ENCODE measurements at places on chromosomes 13 and 19.

DNA sequence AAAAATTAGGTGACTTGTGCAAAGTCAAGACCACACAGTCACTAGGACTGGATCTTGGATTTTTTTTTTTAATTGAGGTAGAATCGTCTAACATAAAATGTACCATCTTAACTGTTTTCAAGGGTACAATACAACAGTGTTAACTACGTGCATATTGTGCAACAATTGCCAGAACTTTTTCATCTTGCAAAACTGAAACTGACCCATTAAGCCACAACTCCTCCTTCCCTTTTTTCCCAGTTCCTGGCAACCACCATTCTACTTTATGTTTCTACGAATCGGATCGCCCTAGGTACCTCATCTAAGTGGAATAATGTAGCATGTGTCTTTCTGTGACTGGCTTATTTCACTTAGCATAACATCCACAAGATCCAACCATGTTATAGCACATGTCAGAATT is 37.5 kb upstream of the POMP start:
- DNase-seq: no peak

DNA sequence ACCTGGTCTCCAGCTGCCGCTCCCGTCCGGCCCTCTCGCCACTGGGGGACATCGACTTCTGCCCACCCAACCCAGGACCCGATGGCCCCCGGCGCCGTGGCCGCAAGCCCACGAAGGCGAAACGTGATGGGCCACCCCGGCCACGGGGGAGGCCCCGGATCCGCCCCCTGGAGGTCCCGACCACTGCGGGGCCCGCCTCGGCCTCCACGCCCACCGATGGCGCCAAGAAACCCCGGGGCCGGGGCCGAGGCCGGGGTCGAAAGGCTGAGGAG is 6.7 kb downstream of the PRR12 start:
- DNase-seq: no peak

DNA sequence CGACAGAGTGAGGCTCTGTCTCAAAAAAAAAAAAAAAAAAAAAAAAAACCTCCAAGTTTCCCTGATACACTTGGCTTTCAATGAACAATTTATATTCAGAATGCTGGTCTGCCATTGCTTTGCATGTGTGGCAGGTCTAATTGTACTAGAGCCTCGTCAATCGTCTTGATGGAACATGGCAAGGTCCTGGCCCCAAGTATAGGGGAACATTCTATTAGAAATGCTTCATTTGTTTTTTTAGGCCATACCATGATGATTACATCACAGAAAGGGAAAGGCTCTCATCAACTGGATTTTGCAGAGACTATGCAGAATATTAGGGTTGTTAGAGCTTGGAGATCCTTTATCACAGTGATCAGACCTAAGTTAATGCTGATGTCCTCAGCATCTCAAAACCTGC is 28.0 kb downstream of the SPRY2 start:
- DNase-seq: no peak

DNA sequence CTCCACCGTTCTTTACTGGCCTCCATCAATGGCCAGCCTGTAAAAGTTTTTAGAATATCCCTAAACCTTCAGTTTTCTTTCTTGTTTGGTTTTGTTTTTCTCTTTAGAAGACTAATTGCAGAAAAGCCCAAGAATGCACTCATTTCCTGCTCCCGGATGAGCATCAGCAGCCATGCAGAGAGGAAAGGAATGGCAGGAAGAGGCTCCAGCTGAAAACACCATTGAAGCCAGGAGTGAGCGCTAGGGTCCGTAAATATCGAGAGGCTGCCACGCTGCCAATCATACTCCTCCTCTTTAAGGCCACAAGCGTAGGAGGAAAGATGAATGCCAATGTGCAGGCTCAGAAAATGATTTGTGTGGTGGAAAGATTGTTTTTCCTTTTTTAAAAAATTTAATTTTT is 57.4 kb upstream of the UBE2L5 start:
- DNase-seq: no peak

DNA sequence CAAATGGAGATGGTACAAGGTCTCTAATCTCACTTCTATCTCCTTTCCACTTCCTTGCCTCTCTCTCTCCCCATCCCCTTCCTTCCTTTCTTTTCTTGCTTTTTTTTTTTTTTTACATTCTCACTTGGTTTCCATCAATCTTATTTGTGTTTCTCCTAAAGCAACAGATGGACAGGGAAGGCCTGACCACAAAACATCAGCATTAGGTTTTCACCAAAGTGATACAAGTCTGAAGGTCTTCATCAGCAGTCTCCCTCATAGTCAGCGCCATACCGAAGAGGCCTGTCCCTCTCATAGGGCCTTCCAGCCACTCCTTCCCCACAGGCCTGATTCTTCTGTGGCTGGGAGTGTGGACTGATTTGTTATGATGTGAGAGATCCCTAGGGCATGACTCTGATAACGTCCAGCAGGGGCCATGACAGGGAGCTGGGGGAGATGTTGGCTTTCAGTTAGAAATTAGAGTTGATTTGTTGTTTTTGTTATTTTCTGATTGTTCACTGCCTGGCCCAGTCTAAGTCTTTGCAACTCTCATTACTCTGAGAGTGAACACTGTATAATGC is 158.7 kb downstream of the SLC7A1 start:
- no peak for DNase-seq

GRCh38 chr13:30845297-30846214 is 60.5 kb upstream of the MEDAG start:
- no peak for DNase-seq

DNA sequence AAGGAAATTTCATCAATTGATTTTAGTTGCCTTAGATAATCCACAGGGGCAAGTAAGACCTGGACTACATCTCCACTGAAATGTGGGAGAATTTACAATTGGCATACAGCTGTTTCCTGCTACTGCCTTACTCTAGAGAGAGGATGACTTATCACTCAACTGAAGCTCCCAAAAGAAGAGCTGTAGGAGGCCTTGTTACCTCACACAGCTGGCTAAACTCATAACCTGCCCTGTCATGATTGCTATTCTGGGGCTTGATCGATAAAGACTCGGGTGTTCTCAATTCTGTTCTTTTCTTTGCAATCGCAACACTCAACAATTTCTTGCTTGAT is 1396.4 kb downstream of the EFNB2 start:
- no peak for DNase-seq

GRCh38 chr13:47184321-47184720 is 287.5 kb upstream of the HTR2A start:
- no peak for DNase-seq

GRCh38 chr13:51318015-51318414 is 21.5 kb upstream of the SERPINE3 start:
- no peak for DNase-seq

GRCh38 chr19:46616631-46617322 is 8.1 kb downstream of the PTGIR start:
- no peak for DNase-seq

DNA sequence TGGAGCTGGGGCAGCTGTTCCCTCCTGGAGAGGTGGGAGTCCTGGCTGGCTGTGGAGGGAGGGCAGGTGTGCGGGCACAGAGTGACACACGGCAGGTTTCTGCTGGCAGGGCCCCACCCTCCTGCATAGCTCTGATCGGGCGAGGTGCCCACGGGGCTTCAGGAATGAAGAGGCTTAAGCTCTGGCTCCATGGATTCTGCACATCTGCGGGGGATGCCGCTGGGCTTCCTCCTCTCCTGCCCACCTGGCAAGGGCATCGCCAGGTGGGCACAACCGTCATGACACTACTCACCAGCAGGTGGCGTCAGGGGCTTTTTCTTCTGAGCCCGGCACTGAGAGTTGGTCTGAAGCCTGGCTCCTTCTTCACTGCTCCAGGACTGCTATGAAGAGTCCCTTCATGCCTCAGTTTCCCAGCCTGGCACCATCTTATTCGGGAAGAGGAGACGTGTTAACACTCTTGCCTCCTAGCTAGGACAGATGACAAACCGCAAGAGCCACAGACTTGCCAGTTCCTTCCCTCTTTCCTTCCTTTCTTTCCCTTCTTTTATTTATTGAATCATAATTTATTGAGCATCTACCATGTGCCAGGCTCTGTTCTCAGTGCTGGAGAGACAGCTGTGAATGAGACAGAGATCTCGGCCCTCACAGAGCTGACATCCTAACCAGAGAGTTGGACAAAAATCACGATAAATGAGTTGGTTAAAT is 15.2 kb upstream of the PAK4 start:
- peak; percentile 66 for DNase-seq

- DNase-seq: no peak
These were observed 1.2 kb downstream of the INAFM1 start for GRCh38 chr19:47275791-47276461.

DNA sequence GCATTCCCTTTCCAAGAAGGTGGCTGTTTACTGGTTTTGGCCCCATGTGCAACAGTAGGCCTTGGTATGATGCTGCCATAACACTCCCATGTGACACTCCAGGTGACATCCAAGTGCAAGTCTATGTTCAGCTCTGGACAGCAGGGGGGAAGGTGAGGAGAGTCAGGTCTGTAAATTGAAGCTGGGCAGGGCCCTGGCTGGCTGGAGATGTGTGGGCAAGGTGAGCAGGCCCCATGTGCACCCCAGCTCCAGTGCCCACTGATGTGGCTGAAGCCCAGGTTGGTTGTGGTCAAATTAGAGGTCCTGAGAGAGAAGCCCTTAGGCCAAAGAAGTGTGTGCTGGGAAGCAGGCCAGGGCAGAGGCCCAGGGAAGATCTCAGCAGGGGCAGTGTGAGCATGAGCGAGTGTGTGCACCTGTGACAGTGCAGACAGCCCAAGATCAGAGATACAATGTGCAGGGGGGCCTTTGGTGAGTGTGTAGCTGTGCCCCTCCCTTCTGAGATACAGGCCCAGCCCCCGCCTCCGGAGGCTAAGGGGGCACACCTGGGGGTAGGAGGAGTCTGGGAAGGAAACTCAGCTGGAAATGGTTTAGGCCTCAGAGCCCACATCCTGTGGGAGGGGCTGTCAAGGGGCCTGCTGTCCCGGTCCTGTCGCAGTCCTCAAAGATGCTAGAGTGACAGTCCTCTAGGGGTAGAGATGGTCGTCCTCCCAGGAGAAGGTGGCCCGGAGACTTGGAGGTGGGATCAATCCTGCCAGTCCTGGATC is 18.6 kb downstream of the DEDD2 start:
- DNase-seq: no peak

GRCh38 chr13:111177081-111177711 is 62.1 kb downstream of the ARHGEF7 start:
- DNase-seq: no peak

DNA sequence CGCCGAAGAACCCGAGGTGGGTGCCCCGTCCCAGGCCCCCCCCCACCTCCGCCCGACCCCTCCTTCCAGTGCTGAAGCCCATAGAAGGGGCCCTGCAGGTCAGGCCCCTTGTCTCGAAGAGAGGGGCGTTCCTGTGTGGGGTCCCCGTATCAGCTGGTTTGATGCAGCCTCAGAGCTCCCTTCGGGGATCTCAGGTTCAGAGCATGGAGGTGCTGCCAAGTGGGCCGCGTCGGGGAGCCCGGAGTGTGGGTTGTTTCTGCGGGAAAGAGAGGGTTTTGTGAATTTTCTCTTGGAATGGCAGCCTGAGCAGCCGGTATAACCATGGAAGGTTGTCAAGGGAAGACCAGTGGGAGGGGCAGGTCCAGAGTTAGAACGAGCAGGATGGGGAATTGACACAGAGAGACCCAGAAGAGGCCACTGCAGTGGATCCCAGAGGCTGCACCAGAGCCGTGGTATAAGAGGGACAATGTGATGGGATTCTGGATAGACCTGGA is 384 bp downstream of the TRAPPC2B start:
- DNase-seq: no peak

- no peak for DNase-seq
These were observed 18.4 kb upstream of the CBY2 start for GRCh38 chr13:45683701-45684100.

DNA sequence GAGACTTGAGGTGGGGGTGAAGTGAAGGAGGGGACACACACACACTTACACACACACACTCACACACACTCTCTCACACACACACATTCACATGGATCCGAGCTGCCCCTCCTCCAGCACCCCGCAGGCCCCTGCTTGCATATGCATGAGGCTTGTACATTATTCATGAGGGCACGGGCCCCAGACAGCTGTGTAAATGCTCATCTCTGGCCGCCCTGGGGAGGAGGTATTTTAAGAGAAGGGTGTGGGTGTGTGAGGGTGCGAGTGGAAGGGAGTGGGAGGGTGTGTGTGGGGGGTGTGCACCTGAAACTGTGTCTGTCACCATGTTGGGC is 2.4 kb downstream of the NCAN start:
- DNase-seq: no peak

DNA sequence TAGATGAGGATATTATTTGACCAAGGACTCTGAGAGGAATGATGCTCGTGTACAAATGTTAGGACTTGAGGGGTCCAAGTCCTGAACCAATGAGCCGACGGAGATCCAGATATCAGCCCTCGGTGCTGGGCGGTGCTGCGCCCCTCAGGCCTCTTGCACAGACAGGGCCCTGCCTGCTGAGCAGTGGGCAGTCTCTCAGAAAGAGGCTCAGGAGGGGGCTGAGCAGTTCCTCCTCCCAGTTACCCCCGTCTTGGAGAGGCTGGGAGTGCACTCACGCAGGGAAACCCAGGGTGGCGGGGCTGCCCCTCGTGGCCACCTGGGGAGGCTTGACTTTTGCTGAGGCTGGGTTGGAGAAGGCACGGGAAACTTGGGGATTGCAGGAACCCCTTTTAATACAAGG is 18.4 kb downstream of the TEX29 start:
- DNase-seq: no peak

DNA sequence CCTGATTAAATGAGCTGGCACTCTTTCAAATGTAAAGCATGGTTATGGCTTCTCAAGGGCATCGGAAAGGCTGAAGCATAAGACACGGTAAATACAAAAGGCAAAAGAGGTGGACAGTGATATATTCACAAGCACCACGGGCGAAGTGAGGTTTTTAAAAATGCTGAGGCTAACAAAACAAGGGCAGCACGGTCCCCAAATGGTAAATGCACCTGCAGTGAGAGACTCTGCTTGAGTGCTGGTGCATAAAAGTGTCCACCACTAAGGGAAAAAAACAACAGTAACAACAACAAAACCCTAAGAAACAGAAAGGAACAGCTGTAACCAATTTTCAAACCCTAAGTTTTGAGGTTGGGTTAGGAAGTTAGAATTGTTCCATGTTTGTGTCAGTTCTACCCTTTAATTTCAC is 234.9 kb downstream of the PCDH9 start:
- DNase-seq: no peak

DNA sequence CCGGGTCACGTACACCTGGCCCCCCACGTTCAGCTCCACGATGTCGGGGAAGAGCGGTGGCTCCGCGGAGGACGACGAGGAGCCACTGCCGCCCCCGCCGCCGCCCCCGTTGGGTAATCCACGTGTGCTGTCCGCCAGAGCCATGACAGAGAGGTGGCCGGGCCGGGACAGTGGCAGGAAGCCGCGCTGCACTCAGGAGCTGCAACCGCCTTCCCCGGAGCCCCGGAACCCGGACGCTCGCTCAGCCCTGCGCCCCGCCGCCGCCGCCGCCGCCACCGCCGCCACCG is 257 bp downstream of the KCTD12 start:
- DNase-seq: no peak

GRCh38 chr19:39401549-39402345 is 4.9 kb upstream of the ZFP36 start:
- DNase-seq: peak; percentile 67

DNA sequence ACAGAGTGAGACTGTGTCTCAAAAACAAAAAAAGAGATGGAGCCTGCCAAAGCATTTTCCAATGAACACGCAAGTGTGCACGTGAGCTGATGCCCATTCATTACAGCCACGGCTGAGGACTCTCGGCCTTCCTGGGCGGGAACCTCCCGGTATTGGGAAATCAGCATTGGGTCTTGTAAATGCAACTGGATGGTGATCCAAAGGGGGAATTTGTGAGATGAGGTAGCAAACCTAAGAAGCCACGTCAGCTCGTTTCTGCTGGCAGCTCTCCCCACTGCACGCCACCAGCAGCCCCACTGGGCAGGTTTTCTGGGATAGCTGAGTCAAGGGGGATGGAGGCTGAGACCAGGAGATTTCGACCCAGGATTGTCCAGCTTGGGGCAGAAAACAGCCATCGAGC is 11.5 kb downstream of the C13orf46 start:
- no peak for DNase-seq
